Testis (tissue), 5 donors: ENCODE measurements at places on chromosomes 4 and X. TPM values are rescaled to one million over a fixed set of nuclear protein-coding genes. Genes with fewer than 3 reads are reported as not detected.

Gene SUPT20HL2
- 2.0 TPM for polyA plus RNA-seq

Gene SEPTIN11
- polyA plus RNA-seq: 15.5 TPM

Gene QDPR
- polyA plus RNA-seq: 31.7 TPM

Gene ATP6AP1
- 119 TPM for polyA plus RNA-seq

Gene ASB12
- 0.67 TPM for polyA plus RNA-seq

Gene TBCK
- 17.7 TPM for polyA plus RNA-seq

Gene SLC6A14
- not detected for polyA plus RNA-seq

Gene RAB39B
- 1.8 TPM for polyA plus RNA-seq

Gene EREG
- polyA plus RNA-seq: not detected

Gene ATOH1
- not detected for polyA plus RNA-seq

- no peak for DNase-seq
These were observed 70.5 kb upstream of the COX18 start for GRCh38 chr4:73139991-73140390.

DNA sequence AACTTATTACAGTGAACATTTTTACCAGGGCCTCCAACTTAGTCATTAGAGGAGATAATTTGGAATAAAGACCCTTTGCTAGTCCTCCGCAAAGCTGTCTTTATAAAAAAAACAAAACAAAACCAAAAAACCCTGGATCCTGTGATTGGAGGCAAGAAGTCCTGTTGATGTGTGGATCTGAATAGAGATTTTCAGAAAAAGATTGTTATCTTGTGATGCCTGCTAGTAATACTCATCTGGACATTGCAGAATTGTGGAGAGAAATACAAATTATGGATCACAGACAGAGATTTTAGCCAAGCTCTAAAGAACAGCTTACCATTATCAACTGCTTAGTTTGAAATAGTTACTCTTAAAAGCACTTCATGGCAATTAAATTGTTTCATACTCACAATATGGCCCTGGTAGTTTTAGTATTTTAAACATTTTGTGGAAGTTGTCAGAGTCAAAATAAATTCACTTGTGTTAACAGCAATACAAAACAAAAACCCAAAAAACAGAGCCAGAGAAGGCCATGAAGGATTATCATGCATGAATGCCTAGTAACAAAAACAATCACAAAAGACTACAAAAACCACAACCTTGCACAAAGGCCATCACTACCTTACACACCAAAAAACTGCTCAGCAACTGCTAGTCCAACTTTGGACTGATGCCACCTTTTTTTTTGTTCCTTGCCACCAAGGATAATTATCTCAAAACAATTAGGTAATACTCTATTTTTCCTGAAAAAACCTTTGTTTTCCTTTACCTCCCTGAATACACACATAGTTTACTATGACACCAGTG, 514.5 kb upstream of the SLIT2 start:
- no peak for DNase-seq

DNA sequence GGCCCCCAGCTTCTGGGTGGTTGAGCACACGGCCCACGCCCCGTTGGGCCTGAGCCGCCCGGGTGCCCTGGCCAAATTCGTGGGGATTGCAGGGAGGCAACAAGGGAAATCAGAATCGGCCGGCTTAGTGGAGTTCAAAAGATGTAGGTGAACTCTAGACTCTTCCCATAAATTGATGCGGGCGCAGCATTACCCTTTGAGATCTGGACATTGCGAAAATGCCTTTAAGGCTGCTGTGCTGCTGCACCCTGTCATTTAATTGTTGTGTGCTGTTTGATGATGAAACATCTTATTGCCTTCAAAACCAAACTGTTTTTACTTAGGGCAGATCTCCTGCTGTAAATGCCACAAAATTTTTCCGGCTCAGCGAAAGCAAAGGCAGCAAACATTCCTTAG, 409 bp upstream of the MPP1 start:
- no peak for DNase-seq

GRCh38 chr4:33184657-33185290, 2464.6 kb downstream of the PCDH7 start:
- no peak for DNase-seq

DNA sequence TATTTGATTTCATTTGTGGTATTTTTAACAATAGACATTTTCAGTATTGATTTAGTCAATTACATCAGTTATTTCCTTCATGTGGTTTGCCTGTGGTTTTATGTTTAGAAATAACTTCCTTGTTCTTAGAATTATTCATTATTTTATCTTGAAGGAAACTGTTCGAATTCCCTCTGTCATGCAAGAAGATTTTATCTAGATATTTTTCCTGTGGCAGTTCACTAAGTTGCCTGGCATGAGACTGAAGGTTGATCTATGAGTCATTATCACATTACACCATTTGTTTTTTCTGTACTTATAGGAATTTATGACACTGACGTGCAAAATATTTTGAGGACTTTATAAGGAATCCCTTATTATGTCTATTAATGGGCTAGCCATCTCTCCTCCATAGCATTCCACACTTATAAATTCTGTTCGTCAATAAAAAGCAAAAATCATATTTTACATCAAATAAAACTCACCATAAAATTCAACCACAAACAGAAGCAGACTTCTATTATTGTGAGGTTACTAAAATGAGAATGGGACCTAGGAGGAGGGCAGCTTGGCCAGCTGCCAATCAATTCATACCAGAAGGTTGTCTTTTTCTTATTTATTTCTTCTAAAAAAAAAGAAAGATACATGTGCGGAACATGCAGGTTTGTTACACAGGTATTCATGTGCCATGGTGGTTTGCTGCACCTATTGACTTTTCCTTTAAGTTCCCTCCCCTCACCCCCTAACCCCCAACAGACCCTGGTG, 179.0 kb downstream of the KCNIP4 start:
- DNase-seq: no peak

DNA sequence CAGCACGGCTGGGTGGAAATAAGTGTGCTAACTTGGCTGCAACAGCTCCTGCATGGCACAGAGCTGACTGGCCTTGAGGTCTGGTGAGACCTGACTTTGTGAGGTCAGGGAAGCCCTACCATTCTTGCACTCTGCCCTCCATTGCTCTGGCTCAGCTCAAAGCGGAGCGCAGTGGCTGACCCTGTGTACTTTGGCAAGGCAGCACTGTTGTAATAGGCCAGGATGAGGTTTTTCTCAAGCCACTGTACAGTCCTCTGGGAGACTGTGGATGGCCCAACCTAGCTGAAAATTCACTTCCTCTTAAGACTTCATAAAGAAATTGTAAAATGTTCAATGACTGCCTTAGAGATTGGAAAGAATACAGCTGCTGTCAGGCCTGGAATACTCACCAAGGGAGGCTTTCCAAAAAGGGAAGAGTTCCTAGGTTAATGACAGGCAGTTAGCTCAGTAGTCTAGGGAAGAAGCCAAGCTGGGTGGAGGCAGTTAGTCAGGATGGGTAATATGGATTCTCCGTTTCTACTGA, 129.8 kb downstream of the GUCY2F start:
- peak; percentile 14 for DNase-seq

- peak; percentile 63 for DNase-seq
These were observed at the start of gene ADGRL3 for GRCh38 chr4:61200187-61200915. Gene ADGRL3 (plus strand): TSS chr4:61200326.

DNA sequence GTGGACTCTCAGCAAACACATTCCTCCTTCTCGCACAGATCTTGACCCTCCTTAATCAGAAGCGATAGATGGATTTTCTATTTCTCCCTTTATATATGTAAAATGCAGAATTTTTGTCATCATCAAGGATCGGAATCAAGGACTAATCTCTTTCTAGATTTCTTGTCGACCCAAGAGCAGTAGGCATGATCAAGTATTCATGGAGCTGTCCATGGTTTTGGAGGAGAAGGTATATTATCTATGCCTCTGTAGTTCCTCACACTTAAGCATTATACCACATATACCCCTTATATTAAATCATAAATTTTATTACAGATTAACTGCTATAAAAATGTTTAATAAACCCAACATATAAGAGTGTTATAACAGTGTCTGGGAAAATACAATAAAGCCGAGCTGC, 886.8 kb downstream of the NLGN4X start:
- DNase-seq: no peak

- no peak for DNase-seq
These were observed 7.5 kb upstream of the SLC39A8 start for GRCh38 chr4:102352781-102353180.

- no peak for DNase-seq
These were observed 215.3 kb upstream of the FAM9B start for GRCh38 chrX:9249051-9249846.

DNA sequence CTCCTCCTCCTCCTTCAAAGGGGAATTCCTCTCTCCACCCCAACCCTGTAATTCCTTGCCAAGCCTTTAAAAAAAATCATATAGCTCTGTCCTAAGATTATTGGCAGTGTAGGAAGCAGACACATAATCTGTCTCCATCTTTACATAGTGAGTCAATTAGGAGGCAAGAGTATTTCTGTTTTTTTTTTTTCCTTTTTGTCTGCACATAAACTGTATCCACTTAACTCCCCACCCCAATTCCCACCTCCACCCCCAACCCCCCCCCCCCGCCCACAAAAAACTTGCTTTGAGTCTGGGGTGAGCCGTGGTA, 182.5 kb downstream of the RASL11B start:
- no peak for DNase-seq

- DNase-seq: no peak
These were observed 13.0 kb downstream of the RBMX2 start for GRCh38 chrX:130414800-130415199.

DNA sequence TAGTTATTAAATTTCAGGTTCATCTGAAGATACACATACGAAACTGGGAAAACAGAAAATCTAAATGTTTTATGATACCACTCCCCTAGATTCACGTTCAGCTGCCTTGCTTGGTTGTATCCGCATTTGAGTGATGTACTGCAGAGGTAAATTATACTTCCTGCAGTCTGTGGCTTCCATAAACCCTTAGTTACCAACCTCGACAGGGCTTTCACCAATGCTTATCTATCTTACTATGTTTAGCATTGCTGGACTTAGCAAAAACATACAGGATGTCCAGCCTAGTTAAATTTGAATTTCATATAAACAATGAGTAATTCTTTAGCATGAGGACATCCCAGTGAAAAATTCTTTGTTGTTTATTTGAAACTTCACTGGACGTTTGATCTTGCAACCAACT, 108.8 kb downstream of the TMA16 start:
- DNase-seq: no peak

- DNase-seq: no peak
These were observed 6.4 kb upstream of the GSX2 start for GRCh38 chr4:54093324-54094240.

GRCh38 chr4:127856813-127857447, 23.8 kb upstream of the PLK4 start:
- no peak for DNase-seq

DNA sequence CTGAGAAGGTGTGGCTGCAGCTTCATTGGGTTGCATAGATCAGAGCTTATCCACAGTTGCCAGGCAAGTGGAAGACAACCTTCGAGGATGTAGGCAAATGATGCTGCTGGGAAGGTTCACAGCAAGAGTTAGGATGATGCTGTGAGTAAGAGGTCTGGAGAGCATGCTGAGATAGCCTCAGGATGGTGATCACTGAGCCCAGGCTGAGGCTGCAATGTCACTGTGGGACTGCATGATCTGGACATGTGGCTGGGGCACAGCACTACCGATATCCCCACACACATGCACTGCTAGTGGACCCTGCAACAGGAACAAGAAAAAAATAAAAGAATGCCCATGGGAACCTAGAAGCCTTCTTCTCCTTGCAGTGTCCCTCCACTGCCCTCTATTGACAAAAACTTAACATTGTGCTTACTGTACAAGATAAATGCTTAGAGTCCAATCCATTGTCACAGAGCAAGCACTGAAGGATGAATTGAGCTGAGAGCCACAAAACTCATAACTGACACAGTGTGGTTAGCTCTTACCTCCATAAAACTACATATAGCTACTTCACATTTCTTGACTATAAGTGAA, 105.6 kb downstream of the CNKSR2 start:
- no peak for DNase-seq

DNA sequence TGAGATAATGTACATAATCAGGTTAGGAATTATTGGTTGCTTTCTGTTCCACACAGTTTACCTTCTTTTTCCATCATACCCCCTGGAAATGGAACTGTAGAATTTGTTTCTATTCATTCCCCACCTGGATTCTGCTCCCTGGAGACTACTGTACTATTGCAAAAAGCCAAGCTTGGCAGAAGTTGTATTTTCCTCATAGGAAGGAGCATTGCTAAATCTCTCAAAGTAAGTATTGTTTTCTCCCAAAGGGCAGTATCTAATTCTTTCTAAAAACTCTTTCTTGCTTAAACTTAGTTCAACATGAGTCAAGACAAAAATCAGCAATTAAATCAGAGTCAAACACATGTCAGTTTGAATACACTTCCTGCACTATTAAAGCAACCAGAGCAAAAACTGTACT, 136.2 kb downstream of the CDS1 start:
- DNase-seq: no peak

- DNase-seq: no peak
These were observed 505.7 kb downstream of the PACRGL start for GRCh38 chr4:21205821-21206531.

DNA sequence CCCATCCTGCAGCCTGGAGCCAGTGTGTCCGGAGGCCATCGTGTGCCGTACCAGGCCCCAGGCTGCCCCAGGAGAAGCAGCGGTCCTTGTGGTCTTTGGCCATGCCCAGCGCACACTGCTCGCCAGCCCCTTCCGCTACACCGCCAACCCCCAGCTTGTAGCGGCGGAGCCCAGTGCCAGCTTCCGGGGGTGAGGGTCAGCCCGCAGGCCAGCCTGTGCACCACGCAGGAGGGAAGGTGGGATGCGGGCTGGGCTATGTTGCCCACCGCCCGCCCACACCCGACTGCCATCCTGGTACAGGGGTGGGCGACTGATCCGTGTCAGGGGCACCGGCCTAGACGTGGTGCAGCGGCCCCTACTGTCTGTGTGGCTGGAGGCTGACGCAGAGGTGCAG, 7.6 kb upstream of the SRPK3 start:
- DNase-seq: no peak

DNA sequence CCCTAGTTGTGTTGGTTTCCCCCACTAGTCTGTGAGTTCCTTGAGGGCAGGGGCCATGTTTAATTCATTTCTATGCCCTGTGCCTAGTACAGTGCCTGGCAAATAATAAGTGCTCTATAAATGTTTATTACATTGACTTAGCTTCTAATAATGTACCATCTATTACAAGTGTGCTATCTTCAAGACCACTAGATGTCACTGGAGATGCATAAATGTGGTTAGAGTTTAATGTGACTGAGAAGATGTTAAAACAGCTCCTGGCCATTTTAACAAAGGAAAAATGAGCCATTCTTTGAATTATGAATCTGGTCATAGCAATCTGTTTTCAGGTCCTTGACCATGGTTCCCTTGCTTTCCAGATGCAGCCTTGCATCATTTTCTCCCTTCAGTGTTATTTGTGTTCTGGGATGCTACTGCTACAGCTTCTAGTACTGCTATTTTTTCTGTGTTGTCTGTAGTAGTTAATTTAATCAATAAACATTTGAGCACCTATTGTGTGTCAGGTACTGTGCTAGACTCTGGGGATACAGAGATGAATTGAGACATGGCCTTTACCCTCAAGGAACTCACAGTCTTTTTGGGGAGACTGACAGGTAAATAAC, 43.2 kb downstream of the SLC9A6 start:
- DNase-seq: no peak

DNA sequence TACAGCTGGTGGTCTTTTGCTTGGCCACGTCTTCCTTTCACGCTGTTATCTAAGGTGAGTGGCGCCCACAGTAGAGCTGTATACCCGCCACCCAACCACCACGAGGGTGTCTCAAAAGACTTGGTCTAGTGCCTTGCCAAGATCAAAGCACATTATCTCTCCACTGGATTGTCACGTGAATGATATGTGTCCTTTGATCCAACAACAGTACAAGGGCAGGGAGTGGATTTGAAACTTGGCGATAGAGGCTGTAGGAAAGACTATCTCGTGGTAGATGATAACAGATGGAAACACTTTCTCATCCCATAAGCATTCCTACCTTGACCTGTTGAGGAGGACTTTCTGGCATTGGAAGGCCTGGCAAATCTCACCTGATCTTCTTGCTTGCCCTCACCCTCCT, 37.7 kb upstream of the BCLAF3 start:
- no peak for DNase-seq
